ENCODE measurements at places on chromosomes 16 and 17. TPM values are rescaled to one million over a fixed set of nuclear protein-coding genes. Genes with fewer than 3 reads are reported as not detected.

NPIPA7 gene
- 8.5 TPM for total RNA-seq

DNA sequence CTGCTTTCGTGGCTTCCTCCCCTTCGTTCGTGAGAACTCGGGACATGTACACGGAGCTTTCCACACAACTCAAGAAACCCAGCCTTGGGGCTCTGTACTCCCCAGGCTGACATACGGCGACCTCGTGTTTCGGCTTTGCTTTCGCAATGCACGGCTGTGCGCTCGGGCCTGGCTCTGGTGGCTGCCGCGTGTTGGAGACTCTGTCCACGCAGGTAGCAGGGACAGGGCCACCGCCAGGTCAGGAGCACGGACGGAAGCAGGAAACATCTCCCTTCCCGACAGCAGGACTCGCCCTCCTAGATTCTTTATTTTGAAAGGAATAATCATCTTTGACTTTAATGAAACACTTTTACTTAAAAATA lies 17.3 kb downstream of the UTS2R start:
- H3K4me1 ChIP-seq: peaks cover 35% of the 10 kb centered on the region
- no peak overlapping the region for H3K4me3 ChIP-seq
- DNase-seq: no peak
- no peak overlapping the region for H3K27ac ChIP-seq

GRCh38 chr16:22428654-22429053 lies 54.2 kb upstream of the CDR2 start:
- H3K4me3 ChIP-seq: no peak overlapping the region
- no peaks in the 10 kb centered on the region for H3K27me3 ChIP-seq
- DNase-seq: no peak

P3H4 gene
- total RNA-seq: 7.1 TPM

Measured in esophagus squamous epithelium (tissue), 5 donors.